ENCODE measurements at places on chromosomes 16 and 17. TPM values are rescaled to one million over a fixed set of nuclear protein-coding genes. Genes with fewer than 3 reads are reported as not detected.

The DOC2A gene
- 2.5 TPM for total RNA-seq

The CSF3 gene
- total RNA-seq, result 0.70 TPM

The GCGR gene
- 0.47 TPM for total RNA-seq

The ACADVL gene
- 384 TPM for total RNA-seq

The PRAC1 gene
- not detected for total RNA-seq

The ZSCAN10 gene
- total RNA-seq, result not detected

The CCL4 gene
- total RNA-seq, result not detected

The P2RX1 gene
- total RNA-seq, result not detected

The SDR42E2 gene
- total RNA-seq, result not detected

The PIRT gene
- not detected for total RNA-seq

The CFAP97D1 gene
- total RNA-seq, result 0.03 TPM

The NPIPA3 gene
- total RNA-seq, result 1.9 TPM

The PPP1R27 gene
- not detected for total RNA-seq

The GAS2L2 gene
- total RNA-seq, result 0.07 TPM

The ACTG1 gene
- total RNA-seq, result 5,481 TPM

The TBC1D26 gene
- 0.07 TPM for total RNA-seq

The SMPD3 gene
- 0.25 TPM for total RNA-seq

The PSMB10 gene
- 49.3 TPM for total RNA-seq

The C1QTNF8 gene
- not detected for total RNA-seq

The MT1X gene
- 624 TPM for total RNA-seq

The SSTR5 gene
- 0.38 TPM for total RNA-seq

The LGALS9B gene
- total RNA-seq, result not detected

The RPL27 gene
- total RNA-seq, result 3,103 TPM

The ICAM2 gene
- not detected for total RNA-seq

The WDR59 gene
- total RNA-seq, result 26.7 TPM

The AOC2 gene
- total RNA-seq, result 1.8 TPM

The ACE gene
- 3.1 TPM for total RNA-seq

The MFAP4 gene
- total RNA-seq, result not detected

The FGF11 gene
- total RNA-seq, result 1.0 TPM

The KRTAP4-5 gene
- total RNA-seq, result not detected

The WNT3 gene
- 4.4 TPM for total RNA-seq

The NOL11 gene
- total RNA-seq, result 80.5 TPM

The TBX21 gene
- total RNA-seq, result 0.13 TPM

The EFNB3 gene
- 1.4 TPM for total RNA-seq

The ADAM11 gene
- 1.9 TPM for total RNA-seq

The ESRP2 gene
- total RNA-seq, result 0.09 TPM

The NPIPA2 gene
- 2.2 TPM for total RNA-seq

The GDPD3 gene
- total RNA-seq, result 1.3 TPM

The CDH3 gene
- 0.31 TPM for total RNA-seq

The MT1M gene
- total RNA-seq, result 0.32 TPM

The CIITA gene
- total RNA-seq, result 0.09 TPM

The NLK gene
- 11.6 TPM for total RNA-seq

The UNC13D gene
- total RNA-seq, result 5.0 TPM

The SLFN12L gene
- not detected for total RNA-seq

The KRT12 gene
- total RNA-seq, result not detected

The RNU2-1 gene
- total RNA-seq, result not detected

The GNAO1 gene
- 1.2 TPM for total RNA-seq

The TMEM98 gene
- 45.5 TPM for total RNA-seq

The CARHSP1 gene
- total RNA-seq, result 147 TPM

The CCDC154 gene
- total RNA-seq, result 0.20 TPM

The MRPS34 gene
- total RNA-seq, result 152 TPM

The GFAP gene
- total RNA-seq, result 0.68 TPM

Measured in A549 treated with Hydrocortisone at 1 μM for 4 hours (cell line).